ENCODE measurements at places on chromosomes 5 and 9.

- peak; percentile 29 for DNase-seq
These were observed 2.0 kb downstream of the GLIS3 start for GRCh38 chr9:4297786-4298254.

DNA sequence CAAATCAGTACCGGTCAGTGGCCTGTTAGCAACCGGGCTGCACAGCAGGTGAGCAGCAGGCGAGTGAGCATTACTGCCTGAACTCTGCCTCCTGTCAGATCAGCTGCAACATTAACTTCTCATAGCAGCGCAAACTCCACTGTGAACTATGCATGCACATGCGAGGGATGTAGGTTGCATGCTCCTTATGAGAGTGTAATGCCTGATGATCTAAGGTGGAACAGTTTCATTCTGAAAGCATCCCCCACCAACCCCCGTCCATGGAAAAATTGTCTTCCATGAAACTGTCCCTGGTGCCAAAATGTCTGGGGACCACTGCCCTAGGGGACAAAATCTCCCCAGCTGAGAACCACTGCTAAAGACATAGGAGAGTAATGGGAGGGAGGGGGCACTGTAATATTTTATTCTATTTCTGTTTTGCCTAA is 51.1 kb downstream of the P4HA2 start:
- no peak for DNase-seq

- no peak for DNase-seq
These were observed 8.7 kb upstream of the TRPC7 start for GRCh38 chr5:136374003-136374402.

DNA sequence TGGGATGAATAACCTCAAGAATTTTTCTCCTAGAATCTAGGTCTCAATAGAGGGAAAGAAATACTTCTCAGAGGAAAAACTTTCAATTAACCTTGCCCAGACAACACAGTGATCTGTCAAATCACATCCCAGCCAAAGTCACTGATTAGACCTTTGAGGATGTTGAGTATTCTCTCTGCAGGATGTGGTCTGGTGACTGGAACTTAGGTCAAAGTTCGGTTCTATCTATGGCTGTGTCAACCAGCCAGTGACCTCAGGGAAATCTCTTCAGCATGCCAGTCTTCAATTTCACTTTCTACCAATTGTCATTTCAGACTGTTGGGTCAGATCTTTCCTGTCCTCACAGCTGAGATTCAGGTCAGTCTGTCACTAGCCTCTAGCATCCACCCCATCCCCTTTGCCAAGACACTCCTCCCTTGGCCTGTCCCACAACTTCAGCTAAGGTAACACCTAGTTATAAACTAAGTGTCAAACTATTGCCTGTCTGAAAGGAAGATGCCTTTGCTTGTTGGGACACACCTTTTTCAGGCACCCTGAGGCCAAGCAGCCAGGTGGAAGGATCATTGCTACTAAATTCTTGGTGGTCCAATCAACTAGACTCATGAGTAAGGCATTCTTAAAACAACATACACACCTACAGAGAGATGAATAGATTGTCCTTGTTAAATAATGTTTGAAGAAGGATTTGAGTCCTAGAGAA is 156.3 kb upstream of the FST start:
- no peak for DNase-seq

DNA sequence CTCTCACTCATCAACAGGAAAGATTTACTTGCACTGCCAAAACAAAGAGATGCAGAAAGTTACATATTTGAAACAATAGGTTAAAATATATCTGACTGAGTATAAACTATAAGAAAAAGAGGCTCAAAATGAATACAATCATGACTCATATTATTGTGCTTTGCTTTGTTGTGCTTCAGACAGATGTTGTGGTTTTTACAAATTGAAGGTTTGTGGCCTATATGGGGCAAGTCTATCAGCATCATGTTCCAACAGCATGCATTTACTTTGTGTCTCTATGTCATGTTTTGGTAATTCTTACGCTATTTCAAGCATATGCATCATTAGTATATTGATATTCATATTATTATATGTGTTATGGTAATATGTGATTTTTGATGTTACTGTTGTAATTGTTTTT is 330.0 kb downstream of the PRR16 start:
- no peak for DNase-seq

GRCh38 chr5:32231241-32231640 is 57.1 kb upstream of the GOLPH3 start:
- no peak for DNase-seq

- no peak for DNase-seq
These were observed 39.4 kb downstream of the GNG10 start for GRCh38 chr9:111700776-111701175.

DNA sequence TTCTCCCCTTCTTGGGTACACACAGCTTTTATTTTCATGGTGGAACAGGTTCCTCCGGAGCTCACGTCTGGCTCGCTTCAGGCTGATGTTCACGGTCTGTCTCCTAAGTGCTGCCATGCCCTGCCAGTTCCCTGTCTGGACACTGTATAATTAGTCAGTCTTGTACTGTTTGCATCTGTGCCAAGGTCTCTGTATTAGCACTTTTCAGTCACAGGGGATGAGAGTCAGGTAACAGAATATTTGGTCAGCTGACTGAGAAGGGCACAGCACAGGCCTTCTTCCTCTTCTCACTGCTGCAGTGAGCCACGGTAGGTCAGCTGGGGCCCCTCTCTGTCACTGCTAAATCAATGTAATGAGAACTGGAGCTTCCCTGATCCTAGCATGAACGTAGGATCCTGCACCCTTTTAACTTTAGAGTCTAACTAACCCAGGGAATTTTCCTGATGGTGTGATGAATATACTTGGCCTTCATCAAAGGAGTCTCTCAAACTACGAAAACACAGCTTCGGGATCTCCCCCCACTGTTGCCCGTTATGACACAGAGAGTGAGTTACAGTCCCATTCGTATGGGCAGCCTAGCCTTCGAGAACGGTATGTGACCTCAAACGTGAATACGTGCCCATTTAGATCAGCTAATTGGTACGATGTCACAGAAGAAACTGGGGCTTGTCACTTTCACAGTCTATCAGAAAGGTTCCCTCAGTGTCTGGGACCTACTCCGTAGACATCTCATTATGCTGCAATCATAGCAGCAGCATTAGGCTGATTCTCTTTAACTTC is 354.1 kb upstream of the RFX3 start:
- DNase-seq, result no peak

DNA sequence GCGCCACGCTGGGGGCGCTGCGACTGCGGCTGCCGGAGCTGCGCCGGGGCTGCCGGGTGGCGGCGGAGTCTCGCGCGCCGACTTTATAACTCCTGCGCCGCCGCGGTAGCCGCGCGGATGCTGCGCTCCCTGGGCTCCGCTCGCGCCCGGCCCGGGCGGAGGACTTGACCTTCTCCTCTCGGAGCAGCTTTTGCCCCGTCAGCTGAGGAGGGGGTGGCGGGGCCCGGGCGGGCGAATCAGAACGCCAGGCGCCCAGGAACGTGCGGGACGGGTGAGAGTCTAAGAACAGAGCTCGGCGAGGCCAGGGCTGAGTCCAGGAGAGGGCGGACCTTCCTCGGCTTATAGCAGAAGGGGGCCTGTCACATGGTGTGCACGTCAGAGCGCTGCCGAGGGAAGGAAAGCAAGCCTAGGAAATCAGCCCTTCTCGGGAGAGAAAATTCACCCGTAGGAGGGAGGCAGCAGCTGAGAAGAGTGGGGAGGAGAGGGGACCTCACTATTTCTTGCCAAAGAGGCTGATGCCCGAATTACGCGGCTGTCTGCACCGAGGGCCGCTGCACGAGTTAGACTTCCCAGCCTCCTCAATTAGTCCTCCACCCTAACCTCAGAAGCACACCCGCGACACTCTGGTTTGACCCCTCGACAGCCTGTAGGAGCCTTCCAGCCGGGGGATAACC is at the start of gene FOXD1:
Gene FOXD1, minus strand, starts transcription at position 315 of the 674 bp plus-strand sequence. CDS start 415 bp downstream, outside the sequence.
- DNase-seq, result peak; percentile 17

GRCh38 chr9:24245988-24246387 is 299.7 kb downstream of the IZUMO3 start:
- no peak for DNase-seq

DNA sequence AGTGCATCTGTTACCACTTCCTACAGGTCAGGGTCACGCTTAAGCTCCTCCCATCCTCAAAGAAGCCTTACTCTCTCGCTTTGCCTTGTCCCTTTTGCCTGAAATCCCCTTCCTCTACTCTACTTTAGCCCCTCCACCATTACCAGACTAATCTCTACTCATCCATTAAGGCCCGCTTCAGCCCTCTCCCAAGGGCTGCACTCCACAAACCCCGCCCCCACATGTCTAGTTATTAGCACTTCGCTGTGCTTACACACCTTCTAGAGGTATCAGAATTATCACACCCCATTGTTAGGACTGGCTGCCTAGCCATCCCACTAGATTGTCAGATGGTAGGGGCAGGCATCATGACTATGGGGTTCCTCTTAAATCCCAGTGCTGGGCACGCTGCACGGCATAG is 565.7 kb upstream of the WWC1 start:
- DNase-seq, result no peak

- no peak for DNase-seq
These were observed 159.5 kb upstream of the SHB start for GRCh38 chr9:38228331-38229103.

All from hypothalamus (tissue), 51 donors.